ENCODE measurements at places on chromosomes 3 and 15.
A peak's percentile ranks its signal among the peaks of the same experiment; 100 is the strongest.

DNA sequence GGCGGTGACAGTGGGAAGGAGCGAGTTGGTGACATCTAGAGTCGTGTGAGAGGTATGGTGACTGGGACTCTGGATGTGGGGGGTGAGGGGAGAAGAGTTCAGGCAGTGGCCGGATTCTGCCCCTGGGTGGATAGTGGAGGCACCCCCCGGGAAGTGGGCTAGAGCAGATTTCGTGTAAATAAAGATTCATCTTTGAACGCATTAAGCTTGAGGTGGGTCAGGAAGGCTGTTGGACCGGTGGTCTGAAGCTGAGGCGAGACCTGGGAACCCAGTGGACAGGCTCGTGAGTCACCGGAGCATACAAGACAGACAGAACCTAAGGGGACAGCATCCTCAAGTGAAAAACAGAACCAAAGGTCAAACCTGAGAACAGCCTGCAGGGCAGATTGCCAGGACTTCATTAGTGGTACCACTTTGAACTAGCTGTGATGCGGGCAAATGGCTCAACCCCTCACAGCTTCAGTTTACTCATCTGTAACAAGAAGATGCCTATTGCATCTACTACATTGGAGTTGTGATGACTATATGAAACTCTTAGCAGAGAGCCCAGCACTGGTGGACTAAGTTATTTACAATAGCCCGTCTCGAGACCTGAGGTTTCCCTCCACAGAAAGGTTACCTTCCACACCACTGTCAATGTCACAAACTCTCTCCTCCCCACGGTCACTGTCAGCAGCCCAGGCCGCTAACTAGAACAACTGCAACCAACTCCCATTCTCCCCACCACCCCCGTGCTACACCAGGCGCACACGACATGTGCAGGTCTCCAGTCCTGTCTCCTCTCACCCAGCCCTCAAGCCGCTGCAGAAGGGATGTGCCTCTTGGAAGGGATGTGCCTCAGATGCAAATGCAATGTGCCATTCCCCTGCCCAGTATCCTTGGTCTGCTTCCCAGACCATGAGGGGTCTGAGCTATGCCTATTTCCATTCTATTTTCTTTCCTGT, 901 bp upstream of the CLN6 start:
- no peak for DNase-seq

- no peak for DNase-seq
Observed at GRCh38 chr3:29668233-29668632, 387.4 kb downstream of the RBMS3 start.

DNA sequence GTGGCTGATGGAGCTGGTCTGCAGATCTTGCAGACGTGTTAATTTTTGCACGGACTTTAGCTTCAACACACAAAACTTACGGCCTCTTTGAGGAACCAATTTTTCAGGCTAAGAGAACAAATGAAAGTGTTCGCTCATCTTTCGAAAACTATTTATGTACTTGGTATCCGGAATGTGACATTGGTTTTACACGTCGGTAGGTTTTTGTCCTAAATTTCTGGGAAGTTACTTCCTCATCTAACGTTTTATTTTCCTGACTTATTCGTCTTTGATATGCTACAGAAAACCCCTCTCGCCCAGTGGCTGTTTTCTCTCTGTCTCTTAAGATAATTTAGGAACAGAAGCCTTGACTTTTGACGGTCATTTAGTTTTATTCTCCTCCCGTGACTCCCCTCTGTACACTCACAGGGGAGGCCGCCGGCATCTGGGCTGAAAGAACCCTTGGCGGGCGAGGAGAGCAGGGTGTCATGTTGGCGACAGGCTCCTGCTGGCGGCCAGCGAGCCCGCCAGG, 834 bp upstream of the GREM1 start:
- DNase-seq, result no peak

DNA sequence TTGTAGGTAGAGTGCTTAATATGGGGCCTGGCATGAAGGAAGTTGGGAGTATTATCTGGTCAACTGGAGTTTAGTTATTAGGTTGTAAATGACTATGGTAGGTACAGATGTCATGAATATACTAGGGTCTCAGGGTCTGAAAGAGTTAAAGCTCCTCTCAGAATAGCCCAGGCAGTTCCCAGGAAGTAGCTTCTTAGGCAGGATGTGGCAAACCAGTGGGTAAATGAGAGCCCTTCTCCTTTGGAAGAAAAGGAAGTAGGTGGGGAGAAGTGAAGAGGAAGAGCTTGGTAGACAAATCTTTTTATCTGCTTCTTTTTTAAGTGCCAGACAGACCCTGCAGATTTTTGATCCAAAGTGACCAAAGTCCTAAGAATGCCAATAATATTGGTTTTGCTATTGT, 24.5 kb downstream of the MAP2K1 start:
- DNase-seq, result no peak

DNA sequence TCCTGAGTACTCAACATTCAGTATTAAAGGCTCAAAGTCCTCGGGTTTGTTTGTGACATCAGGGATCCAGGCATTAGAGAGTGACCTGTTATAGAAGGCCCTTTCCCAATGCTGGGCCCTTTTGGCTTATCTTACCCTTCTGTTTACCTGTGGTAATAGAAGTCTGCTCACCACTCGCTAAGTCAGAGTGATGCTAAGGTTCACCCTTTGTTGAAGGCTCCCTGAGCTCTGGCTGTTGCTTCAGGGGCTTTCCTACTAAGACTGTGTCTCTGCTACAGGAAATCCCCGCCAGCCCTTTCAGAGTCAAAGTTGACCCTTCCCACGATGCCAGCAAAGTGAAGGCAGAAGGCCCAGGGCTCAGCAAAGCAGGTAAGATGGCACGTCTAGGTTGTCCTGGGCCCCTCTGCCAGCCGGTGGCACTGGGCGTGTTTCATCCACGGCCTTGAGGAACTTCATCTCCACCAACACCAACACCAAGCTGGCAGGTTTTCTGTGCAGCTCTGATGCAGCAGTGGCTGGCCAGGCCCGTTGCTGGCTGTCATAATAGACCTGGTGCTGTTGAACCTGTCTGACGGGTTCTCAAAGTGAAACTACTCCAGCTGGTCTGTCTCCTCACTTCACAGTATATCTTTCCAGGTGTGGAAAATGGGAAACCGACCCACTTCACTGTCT, 99.1 kb downstream of the DNASE1L3 start:
- no peak for DNase-seq

DNA sequence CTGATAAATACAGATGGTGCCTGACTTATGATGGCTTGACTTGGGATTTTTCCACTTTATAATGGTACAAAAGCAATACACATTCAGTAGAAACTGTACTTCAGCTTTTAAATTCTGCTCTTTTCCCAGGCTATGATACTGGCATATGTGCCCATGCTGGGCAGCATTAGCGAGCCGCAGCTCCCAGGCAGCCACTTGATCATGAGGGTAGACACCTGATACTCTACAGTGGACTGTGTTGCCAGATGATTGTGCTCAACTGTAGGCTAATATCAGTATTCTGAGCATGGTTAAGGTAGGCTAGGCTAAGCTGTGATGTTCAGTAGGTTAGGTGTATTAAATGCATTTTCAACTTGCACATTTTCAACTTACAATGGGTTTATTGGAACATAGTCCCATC, 17.7 kb upstream of the FEM1B start:
- peak; percentile 67 for DNase-seq

DNA sequence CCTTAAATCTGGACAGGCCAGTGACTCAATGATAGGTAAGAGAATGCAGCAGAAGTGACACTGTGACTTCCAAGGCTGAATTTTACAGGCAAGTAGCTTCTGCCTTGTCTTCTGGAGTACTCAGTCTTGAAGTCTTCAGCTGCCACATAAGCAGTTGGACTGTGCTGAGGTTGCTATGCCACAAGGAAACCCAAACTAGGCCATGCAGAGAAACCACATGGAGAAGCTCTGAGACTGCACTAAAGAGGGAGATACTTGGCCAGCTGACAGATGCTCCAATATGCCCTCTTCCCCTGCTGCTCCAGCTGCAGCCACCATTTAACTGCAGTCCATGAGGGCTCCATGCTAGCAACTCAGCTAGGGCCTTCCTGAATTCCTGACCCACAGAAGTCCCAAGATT, 119.4 kb upstream of the GADL1 start:
- DNase-seq, result no peak

DNA sequence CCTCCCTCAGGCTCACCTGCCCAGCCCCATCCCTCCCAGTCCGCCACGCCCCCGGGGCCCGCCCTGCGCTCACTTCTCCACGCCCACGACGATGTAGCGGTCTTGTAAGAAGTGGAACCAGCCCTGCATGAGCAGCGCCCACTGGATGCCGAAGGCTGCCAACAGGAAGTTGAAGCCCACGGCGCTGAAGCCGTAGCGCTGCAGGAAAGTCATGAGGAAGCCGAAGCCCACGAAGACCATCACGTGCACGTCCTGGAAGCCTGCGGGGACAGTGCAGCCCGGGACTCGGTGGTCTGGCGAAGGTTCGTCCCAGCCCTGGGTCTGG, 9.7 kb downstream of the RHCG start:
- DNase-seq, result no peak

GRCh38 chr15:78149805-78150751, 916 bp downstream of the IDH3A start:
- DNase-seq, result no peak

- peak; percentile 66 for DNase-seq
Observed at GRCh38 chr3:126356373-126357264, 589 bp downstream of the KLF15 start.

DNA sequence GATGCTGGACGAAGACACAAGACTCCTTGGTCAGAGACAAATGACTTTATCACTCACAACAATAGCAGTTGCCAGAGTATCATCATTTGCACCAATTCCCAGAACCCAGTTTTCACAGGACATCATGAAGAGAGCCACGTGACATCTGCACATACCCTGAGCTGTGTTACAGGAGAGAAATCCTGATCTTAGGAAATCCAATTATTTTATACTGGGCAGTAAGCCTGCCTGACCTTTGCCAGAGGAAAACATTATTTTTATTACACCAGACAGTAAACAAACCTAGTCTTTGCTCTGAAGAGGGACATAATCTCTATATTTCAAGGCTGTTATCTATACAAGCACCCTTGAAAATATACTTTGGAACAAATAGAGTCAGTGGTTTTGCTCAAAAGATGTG, 77.4 kb downstream of the ZBBX start:
- no peak for DNase-seq

DNA sequence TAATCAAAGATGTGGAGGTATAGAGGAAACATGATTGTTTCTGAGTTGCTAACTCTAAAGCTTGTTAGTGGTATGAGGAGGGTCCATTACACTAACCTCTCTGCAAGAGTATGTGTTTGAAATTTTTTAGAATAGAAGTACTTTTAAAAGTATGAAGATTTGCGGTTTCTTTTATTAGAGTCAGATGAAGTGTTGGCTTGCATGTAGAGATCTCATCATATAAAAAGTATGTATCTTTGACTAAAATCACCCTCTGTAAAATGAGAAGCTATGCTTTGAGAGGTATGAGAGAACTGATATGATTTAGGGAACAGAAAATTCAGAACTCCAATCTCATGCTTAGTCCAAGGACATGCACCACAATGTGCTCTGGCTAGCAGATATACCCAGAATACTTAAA, 140.4 kb upstream of the MBNL1 start:
- DNase-seq, result no peak

- DNase-seq, result no peak
Observed at GRCh38 chr3:43411429-43411828, 125.1 kb downstream of the SNRK start.

- no peak for DNase-seq
Observed at GRCh38 chr3:4478261-4478660, 11.2 kb upstream of the SUMF1 start.

DNA sequence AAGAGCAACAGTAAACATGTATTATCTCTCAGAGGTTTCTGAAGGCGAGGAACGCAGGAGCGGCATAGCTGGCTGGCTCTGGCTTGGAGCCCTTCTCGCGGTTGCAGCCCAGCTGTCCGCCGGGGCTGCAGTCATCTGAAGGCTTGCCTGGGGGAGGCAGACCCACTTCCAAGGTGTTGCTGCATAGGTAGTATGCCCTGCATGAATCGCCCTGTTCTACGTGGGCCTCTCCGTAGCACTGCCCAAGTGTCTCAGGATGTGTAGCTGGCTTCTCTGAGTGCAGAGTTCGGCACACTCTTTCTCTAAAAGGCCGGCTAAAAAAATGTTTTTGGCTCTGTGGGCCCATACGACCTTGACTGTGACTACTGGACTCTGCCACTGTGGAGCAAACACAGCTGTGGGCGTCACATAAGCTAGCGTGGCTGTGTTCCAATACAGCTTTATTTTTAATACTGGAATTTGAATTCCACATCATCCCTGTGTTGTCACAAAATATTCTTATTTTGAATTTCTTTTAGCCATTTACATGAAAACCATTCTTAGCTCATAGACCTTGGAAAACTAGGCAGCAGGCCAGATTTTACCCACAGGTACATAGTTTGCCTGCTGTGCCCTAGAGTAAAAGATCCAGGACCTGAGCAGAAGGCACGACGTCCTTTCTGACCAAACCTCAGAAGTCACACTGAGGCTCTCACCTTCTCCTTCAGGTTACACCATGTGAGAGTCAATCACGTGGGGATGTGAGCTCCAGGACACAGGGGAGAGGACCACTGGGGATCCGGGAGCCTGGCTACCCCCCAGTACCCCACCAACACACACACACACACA, 55.9 kb downstream of the PGPEP1L start:
- no peak for DNase-seq

DNA sequence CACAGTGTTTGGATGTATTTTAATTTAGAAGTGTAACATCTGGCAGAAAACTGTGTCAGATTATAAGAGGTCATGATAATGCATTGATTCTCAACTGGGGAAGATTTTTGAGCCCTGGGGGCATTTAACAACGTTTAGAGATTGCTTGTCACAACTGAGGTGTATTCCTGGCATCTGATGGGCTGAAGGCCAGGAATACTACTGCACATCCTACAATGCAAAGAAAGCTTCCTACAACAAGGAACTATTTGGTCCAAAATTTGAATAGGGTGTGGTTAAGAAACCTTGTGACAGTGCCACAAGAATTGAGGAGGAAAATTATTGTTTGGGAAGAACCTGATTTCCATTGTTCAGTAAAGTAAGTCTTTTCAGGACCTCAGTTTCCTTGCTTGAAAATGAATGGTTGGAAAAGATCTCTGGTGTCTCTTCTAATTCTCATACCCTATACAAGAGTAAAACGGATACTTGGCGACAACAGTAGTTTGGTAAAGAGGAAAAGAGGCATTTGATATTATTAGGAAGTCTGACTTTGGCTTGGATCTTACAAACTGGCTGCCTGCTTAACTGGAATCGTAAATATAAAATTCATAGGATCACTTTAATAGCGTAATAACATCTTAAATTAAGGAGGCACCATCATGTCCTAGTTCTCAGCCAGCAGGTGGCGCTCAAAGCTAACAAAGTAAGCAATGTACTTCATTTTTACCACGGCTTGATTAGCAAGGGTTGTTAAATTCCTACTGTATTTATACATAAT, 4.3 kb downstream of the DAZL start:
- DNase-seq, result peak; percentile 66

- DNase-seq, result no peak
Observed at GRCh38 chr3:114857299-114857701, 289.8 kb downstream of the ZBTB20 start.

DNA sequence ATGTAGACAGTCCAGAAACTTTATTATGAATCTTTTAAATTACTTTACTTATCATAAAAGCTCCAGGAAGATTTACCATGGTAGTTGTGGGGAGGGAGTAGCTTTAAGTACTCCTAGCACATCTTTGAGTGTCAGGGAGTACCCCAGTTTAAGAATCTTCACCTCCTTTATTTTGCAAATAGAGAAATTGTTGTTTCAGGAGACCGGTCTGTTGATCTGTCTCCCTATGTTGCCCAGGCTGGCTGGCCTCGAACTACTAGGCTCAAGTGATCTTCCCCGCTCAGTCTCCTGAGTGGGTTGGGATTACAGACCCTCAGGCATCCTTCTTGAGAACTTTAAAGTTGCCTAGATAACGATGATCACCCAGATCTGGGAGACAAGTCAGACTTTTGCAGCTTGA, 11.1 kb downstream of the FXR1 start:
- DNase-seq, result no peak

GRCh38 chr15:34986326-34986725, 1.8 kb downstream of the ZNF770 start:
- no peak for DNase-seq

Data from gastrocnemius medialis (tissue), 4 donors.